Stimulated activated CD4-positive, alpha-beta T cell treated with anti-CD3 and anti-CD28 coated beads, Interleukin-1b, Interleukin-23, amount 100 ng/mL, for 24 hours (primary cell): ENCODE measurements at places on chromosomes 7 and 10.

DNA sequence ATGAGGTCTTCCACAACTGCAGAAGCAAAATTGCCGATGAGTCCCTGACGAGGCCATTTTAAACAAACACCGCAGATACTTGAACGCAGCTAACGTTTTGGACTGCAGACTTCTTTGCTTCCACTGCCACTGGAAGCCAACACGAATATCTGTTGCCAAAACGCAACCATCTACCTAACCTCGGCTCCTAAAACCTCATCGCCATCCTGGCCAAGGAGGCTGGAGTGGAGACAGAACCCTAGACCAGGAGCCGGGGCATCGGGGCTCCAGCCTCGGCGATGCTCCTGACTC is 493 bp downstream of the WDR91 start:
- no peak for DNase-seq

DNA sequence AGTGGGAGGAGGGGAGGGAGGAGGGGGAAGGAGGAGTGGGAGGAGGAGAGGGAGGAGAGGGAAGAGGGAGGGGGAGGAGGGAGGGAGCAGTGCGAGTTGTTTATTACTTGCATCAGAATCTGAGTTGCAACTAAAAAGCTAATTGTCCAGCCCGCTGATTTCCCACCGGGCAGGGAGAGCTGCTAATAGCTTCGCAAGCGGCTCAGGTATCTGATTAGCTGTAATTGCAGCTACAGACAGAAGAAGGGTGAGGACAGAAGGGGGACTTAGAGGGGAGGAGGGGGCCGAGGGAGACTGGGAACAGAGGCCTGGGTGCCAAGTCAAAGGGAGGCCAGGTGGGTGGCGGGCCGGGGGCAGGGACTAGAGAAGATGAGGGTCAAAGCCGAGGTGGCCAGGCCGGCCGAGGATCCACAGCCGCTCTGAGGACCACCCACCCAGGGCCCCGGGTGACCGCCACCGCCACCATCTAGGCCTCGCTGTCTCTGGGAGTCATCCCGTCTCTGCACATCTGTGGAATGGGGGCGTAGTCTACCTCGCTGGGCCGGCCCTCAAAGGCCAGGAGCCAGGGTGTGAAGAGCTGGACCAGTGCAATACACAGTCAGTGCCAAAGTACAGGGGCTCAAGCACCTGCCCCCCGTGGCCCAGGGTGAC is 54.2 kb downstream of the MICALL2 start:
- DNase-seq, result no peak

GRCh38 chr7:150406567-150407421 is 27.7 kb downstream of the ZNF775 start:
- no peak for DNase-seq

GRCh38 chr7:20783700-20784387 is 2.8 kb downstream of the SP8 start:
- no peak for DNase-seq

DNA sequence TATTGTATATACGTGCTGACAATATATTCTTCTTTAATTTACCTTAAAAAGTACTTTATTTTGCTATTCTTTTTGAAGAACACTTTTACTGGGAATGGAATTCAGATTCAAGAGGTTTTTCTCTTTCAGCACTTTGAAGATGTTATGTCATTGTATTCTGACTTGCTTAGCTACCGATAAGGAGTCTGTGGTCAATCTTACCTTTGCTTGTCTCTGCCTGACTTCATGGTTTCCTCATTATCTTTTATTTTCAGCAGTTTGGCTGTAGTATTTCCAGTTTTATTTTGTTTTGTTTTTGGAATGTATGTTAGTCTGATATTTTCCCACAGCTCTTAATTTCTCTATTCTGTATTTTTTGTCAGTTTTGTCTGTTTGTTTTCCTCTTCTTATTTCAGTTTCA is 187.9 kb upstream of the SMIM30 start:
- no peak for DNase-seq

GRCh38 chr10:112852306-112852705 is 97.7 kb upstream of the TCF7L2 start:
- DNase-seq, result no peak

GRCh38 chr10:48737886-48738285 is 53.2 kb downstream of the WDFY4 start:
- DNase-seq, result no peak

DNA sequence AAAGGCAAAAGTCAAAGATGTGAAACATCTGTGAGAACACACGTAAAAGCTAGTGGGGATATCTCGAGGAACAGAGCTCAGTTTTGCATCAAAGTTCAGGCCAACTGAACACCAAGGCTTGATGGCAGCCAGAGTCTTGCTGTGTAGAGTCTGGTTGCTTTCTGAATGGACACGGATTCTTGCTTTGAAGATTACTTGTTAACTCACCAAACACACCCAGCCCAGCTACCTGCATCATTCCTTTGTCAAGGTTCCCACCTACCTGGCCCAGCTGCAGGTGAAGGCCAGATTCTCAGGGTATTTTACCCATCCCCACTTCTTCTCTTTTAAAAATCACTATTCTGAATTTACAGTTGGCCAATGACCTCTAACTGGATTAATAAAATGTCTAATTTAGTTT is 174.4 kb upstream of the PHYHIPL start:
- no peak for DNase-seq

- DNase-seq, result no peak
Observed at GRCh38 chr10:46171661-46172060, 115.1 kb upstream of the ANTXRL start.

DNA sequence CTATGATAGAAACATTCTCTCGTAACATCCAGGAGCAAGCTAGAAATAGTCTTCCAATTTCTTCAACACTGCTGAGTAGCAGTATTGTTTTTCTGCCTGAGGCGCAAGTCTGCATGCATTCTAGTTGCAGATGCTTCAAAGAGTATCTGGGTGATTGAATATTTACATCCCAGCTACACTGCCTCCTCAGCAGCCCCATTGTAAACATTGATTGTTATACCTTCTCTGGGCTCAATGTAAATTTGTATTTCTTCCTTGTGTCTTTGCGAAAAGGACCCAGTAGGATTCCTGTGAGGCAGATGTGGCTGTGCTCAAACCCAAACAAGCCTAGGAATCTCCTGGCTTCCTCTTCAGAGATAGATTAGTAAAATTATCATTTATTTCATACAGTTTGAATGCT is 320.7 kb downstream of the CDC14C start:
- no peak for DNase-seq

GRCh38 chr10:18505456-18506118 is 145.8 kb downstream of the NSUN6 start:
- no peak for DNase-seq

- no peak for DNase-seq
Observed at GRCh38 chr10:125928928-125929585, 32.7 kb downstream of the FANK1 start.

- DNase-seq, result no peak
Observed at GRCh38 chr7:1591396-1591795, 21.6 kb upstream of the PSMG3 start.

DNA sequence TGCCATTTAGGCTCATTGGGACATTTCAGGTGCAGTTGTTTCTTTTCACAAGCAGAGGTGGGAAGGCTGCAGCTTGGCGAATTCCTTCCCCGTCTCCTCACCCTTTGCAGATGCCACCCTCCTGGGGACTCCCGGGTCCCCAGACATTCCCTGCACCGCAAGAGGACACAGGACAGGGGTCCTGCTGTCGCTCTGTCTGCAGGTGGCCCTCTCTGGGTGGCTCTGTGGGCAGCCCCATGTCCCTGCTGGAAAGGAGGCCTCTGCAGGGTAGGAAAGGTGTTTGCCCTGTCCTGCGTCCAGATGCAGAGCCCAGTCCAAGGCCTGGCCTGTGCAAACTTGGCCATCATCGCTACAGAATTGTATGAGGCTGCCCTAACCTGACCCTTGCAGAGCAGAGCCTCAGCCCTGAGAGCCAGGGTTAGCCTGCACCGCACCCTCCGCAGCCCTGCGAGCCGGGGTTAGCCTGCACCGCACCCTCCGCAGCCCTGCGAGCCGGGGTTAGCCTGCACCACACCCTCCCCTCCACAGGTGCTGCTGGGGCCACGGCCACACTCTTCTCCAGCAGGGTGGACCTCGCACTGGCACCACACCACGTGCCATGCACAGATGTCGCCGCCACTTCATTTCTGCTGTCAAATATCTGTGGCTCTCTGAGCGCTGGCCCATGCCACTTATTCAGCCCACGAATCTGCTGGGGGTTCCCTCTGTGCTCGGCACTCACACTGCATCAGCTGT is 61.0 kb downstream of the CFAP46 start:
- DNase-seq, result no peak

- DNase-seq, result no peak
Observed at GRCh38 chr10:14523286-14523685, 192.6 kb upstream of the FRMD4A start.

- no peak for DNase-seq
Observed at GRCh38 chr10:58625070-58625469, 112.4 kb downstream of the BICC1 start.

GRCh38 chr7:77447616-77448015 is 31.5 kb upstream of the GSAP start:
- DNase-seq, result no peak

DNA sequence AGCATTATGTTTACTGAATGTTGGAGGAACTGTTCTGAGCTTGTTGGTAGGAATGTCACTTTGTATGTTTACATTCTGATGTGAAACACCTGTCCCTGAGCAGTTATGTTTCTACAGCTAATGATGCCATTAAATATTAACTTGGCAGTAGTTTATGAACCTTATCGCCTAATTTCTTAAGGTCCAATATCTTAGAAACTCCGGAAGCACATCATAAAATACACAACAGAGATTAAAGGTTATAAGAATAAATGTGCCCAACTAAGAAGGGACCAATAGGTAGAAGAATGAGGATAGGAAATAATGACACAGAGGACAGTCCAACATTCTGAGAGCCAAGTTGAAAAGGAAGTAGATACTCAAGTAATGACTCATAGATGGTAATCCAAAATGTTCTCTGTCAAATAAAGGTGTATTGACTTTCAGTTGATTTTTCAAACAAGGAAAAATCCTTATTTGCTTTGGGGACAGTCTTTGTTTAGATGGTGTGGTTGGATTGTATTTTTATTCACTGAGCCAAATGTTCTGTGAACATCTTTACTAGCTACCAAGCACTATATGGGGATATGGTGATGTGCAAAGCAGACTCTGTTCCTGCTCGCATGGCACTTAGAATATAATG is 31.9 kb downstream of the LCOR start:
- DNase-seq, result no peak

DNA sequence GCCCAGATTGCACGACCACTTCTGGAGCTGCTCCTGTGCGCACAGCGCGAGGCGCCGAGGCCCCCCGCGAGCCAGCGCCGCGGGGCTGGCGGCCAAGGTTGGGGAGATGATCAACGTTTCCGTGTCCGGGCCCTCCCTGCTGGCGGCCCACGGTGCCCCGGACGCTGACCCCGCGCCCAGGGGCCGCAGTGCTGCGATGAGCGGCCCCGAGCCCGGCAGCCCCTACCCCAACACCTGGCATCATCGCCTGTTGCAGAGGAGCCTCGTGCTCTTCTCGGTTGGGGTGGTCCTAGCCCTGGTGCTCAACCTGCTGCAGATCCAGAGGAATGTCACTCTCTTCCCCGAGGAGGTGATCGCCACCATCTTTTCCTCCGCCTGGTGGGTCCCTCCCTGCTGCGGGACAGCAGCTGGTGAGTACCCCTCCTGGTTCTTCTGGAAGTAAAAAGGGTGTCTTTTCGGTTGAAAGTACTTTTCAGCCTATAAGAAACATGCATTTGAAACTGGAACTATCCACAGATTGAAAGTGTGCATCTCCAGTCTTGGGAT is 683 bp downstream of the INSIG1 start:
- DNase-seq, result no peak

DNA sequence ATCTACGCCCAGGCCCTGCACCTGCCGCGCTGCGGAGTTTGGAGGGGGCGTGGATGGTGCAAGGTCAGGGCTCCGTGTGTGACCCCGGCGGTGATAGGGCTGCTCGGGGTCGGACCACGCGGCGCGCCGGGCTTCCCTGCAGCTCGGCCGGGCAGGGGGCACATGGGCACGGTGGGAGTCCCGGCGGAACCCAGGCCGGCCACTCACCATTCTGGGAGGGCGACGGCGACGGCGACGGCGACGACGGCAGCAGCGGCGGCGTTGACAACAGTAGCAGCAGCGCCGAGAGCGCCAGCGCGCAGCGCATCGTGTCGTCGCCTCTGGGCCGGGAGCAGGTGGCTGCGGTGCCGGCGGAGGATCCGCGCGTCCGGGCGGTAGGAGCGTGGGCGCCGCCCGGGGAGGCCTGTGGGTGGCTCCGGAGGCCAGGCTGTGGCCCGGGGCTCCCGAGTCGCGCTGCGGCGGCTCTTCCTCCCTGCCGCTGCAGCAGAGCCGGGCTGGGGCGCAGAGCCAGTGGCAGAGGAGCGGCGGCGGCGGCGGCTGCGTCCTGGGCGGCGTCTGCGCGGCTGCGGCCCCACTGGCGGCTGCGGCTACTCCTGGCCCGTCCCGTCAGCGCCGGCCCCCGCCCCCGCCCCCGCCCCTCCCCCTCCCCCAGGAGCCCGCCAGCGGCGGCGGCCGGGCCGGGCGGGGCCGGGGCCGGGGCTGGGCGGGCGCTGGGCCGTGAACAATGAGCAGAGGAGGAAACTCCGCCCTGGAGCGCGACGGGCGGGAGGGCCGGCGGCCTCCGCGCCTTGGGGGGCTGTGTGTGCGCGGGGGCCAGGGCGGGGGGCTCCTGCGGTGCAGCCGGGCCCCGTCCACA is at the start of gene PODXL:
Gene PODXL (minus strand): TSS at position 576 of the 856 bp plus-strand sequence. CDS start 269 bp downstream, at position 307.
- DNase-seq, result peak; percentile 18

GRCh38 chr10:132388891-132389432 is 8.0 kb upstream of the PWWP2B start:
- DNase-seq, result no peak

GRCh38 chr7:102042016-102042656 is 224.7 kb downstream of the CUX1 start:
- DNase-seq, result no peak

DNA sequence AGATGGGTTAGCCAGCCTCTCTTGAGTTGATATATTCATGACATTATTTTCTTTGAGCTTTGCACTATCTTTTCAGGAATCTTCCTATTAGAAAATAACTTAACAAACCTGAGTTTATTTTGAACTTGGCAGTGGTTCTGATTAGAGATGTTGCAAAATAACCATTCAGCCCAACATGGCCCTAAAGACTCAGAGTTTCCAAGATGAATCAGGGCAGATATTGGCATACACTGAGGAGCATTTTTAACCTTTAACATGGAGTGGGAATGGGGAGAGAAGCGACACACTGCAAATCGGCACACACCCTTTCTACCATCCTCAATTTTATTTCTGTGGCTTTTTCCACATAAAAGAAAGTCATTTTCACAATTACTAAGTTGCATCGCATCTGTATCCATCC is 190.8 kb downstream of the TRIL start:
- no peak for DNase-seq
